ENCODE measurements at places on chromosomes 5 and 9.

DNA sequence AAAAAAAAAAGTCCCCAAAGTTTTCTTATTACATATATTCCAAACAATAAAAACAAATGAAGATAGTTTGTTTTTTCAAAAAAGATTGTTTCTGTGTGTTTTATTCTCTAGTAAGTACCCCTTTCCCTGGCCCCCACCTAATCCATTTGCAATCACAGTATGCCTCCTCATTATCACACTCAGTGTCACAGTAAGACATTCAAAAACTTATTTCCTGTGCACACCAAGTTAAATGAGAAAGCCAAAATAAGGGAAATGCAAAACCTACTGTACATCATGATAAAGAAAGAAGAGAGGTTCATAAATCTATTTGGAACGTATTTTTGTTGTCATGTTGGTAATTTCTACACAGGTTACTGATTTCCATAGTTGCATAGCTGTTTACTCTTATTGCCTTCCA lies 62.3 kb downstream of the ST8SIA4 start:
- DNase-seq: no peak

GRCh38 chr9:75152416-75152815 lies 64.1 kb downstream of the OSTF1 start:
- no peak for DNase-seq

GRCh38 chr5:88825584-88826315 lies 57.2 kb downstream of the MEF2C start:
- DNase-seq: no peak

- no peak for DNase-seq
These were observed 22.6 kb downstream of the B4GALT1 start for GRCh38 chr9:33144551-33144950.

GRCh38 chr9:91580136-91580535 lies 156.5 kb upstream of the NFIL3 start:
- DNase-seq: peak; percentile 69

- DNase-seq: no peak
These were observed 482.7 kb upstream of the CD180 start for GRCh38 chr5:67679184-67679841.

GRCh38 chr9:18971404-18971803 lies 61.6 kb downstream of the SAXO1 start:
- no peak for DNase-seq

DNA sequence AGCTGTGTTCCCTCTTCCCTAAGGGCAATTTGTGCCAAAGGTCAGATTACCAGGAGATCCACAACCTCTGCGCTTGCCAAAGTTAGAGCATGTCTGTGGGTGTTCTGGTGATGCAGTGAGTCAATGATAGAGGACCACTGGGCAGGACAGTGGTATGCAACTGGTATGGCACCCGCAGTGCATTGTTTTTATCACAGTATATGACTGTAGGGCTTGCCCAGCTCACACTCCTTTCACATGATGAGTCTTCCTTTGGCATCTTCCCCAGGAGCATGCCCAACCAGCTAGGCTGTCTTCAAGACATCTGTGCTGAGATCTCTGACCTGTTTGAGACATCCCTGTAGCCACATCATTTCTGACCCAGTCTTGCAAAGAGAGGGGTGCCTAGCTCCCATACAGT lies 1650.0 kb upstream of the CDH6 start:
- no peak for DNase-seq

DNA sequence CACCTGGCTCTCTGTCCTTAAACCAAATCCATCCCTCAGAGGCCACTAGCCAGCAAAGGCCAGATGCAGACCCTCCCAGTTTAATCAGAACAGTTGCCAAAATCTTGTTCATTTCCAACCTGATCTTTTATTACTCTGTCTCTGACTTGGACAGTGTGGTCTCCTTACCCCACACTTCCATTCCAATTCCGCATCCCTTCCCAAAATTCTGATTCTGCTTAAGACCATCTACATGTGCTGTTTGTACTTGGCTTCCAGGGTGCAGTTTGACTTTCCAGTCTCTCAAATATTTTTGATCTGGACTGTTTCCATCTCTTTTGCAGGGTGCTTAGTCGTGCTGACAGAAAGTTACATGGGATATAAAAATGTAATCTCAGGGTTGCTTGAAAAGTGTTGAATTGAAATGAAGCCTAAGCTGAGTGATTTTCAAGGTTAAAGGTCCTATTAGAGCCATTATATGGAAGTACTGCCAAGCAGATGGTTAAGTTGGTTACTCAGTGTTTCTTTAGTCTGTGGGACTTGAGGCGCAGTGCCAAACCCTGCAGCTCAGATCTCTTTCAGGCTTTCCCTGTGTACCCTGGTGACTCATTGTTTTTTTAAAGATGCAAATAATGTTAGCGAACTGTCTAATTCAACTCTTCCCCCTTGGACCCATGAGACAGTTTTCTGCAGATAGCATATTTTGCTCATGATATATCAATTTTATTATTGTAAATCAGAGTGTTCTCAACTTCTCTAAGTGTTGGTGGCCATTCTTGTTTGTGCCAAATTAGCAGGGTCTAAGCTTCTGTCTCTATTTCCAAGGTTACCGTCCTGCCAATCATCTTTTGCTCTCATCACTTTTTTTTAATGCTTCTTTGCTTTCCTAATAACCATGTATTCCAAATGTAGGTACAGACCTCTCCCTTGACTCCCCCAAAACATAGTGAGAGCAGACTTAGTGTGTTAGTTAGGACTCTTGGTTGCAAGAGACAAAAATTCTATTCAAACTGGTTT lies 18.2 kb upstream of the DCP2 start:
- peak; percentile 91 for DNase-seq

DNA sequence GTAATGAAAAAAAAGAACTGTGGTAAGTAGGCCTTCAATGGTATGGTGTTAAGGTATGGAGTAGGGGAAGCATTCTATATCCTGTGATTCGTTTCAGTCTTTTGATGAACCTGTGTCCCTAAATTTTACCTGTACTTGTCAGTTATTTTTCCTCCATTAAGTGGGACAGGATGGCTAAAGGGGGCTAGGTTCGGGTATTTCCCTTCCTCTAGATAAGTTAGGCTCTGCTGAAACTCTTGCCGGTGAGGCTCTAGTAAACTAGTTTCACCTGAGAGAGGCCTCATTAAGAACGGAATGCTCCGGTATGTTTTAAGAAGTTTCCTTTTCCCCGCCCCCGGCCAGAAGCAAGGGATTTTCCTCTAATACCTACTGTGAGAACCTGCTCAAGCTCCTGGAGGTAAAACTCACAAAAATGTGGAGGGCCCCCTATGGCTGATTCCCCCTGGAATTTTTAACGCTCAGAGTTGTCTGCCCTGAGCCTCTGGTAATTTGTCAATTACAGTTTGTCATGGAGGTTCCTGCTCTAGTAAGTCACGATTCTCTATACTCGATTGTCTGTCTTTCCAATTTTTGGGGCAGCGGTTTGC lies 87.7 kb downstream of the MACIR start:
- DNase-seq: no peak

- DNase-seq: peak; percentile 75
These were observed 39.5 kb upstream of the NFIB start for GRCh38 chr9:14353222-14354056.

- DNase-seq: no peak
These were observed 178.4 kb downstream of the FAM114A2 start for GRCh38 chr5:153860195-153860886.

DNA sequence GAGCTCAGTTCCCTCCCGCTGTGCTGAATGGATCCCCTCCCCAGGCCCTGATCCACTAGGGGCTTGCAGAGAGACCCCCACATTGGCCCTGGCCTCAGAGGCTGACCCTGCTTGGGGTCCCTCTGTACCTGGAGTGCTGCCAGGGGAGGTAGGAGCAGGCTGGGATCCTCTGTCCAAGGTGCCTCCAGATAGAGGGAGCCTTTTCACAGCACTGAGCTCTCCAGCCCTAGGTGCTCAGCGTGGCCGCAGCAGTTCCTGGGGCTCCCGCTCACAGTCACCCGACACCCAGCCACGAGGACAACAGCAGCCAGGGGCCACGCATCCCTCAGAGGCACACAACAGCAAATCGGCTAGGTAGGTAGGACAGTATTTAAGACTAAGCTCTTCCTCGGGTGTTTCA lies 62.2 kb upstream of the IRX2 start:
- no peak for DNase-seq

- peak; percentile 18 for DNase-seq
These were observed 68.1 kb downstream of the NIPBL start for GRCh38 chr5:36944607-36945225.

DNA sequence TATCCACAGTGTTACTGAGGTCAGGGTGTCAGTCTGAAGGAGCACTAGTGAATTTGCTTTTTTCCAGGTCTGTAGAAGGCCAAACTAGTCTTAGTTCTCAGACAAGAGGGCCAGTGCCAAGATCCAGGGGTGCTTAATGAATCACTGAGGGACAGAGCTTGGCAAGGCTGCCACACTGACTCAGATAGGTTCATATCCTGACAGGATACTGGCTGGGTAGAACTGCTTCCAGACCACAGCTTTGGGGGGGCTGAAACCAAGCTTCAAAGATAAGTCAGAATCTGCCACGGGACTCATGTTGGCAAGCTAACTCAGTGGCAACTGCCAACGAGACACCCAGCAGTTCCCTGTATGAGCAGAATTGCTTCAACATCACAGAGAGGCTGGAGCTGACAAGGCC lies 1125.4 kb downstream of the EFNA5 start:
- DNase-seq: no peak

- DNase-seq: no peak
These were observed 183.4 kb downstream of the FBXL7 start for GRCh38 chr5:15683332-15683731.

DNA sequence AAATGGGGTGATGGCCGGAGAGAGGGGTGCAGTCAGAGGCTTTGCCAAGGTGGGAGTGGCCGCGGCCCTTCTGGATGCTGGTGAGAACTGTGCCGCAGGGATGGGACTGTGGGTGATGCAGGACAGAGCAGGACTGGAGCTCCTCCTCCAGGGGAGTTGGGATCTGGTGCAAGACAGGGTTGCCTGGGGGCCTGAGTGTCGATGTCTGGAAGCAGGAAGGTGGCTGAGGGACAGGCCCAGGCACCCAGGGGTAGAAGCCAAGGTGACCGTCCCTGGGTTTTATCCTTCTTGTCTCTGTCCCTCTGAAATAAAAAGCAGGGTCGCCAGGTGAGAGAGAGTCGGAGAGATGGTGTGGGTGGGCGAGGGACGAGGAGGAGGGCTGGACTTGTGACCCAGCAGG lies 89.1 kb upstream of the IER5L start:
- no peak for DNase-seq

GRCh38 chr9:96620832-96621269 lies 1.2 kb upstream of the CDC14B start:
- no peak for DNase-seq

- no peak for DNase-seq
These were observed 32.7 kb upstream of the SLCO6A1 start for GRCh38 chr5:102531506-102531905.

DNA sequence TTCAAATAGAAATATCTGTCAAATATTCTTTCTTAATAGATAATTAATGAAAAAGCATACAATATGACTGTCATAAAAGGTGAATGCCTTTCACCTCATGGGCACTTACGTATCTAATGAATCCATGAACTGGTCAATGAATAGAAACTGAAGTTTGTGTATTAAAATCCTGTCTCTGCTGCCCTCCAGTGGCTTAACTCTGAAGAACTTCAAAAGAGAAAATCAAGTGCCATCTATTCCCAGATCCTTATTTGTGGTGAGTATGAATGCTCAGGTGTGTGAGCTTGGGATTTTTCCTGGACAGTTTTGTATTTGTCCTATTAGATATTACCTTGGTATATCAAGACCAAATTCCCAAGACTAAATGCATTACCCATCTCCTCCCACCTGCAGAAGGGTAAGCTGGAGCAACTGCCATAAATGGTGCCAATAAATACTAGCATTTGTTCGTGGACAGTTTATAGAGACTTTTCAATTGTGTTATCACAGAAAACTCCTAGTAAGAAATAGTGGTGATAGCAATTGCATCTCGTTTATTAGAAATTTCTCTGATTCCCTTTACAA lies 44.0 kb upstream of the SVEP1 start:
- DNase-seq: peak; percentile 52

DNA sequence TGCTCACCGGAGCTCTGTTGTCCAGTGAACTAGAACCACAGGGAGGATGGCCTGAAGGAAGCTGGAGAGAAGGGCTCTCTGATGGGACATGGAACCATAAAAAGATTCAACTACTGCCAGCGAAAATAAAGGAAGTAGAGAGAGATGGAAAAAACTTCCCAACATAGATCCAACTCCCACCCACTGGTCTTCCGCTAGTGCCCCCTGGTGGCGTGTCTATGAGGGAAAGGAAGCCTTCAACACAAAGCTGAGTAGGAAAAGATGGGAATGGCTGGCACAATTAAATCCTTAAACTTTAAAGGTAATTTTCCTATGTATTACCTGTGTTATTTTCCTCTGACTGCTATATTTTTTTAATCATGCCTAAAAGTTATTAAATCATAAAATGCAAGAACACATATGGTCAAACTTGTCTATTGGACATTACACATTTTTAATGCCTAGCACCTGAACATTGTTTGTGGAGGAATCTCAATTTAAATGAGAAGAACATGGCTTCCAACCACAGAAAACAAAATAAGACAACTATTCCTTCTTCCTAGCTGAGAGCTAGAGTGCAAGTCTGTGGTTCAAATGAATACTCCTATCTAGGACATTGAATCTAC lies 51.5 kb downstream of the CEP120 start:
- DNase-seq: peak; percentile 24

DNA sequence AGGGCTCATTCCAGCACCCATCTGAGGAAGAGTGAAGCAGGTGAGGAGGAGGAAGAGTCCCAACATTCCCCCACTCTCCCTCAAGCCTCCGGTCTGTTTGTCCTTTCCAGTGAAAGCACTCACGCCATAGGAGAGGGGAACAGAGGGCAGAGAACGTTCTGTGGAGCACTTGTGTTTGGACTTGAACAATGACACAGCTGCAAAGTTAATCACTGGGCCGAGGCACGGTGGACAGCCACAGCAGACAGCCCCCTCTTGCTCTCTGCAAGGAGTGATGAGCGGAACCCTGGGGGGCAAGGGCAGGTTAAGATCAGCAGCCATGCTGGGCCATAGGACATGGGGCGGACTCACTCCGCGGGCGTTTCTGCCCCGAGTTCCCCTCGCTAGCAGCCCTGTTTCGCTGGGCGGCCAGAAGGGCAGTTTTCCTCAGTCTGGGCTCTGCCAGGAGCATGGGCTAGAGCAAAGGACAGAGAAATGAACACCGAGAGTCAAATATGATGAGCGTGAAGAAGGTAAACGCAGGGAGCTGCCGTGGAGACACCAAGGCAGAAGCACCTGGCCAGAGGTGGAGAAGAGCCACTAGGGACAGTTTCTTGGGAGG lies 185.7 kb downstream of the GAPVD1 start:
- DNase-seq: no peak
